A172 (cell line): ENCODE measurements at places on chromosomes 7 and 10.

DNA sequence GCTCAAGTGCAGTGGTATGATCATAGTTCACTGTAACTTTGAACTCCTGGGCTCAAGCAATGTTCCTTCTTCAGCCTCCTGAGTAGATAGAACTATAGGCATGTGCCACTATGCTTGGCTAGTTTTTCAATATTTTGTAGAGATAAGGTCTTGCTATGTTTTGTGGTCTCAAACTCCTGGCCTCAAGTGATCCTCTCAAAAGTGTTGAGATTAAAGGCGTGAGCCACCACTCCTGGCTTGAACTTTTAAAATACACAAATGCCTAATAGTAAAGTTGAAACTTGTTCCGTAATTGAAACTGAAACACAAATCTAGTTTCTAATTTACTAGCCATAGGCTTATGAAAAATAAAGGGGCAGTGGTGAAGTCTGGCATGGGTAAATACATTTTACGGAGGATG is 65.7 kb downstream of the AP3M1 start:
- no peak for DNase-seq

DNA sequence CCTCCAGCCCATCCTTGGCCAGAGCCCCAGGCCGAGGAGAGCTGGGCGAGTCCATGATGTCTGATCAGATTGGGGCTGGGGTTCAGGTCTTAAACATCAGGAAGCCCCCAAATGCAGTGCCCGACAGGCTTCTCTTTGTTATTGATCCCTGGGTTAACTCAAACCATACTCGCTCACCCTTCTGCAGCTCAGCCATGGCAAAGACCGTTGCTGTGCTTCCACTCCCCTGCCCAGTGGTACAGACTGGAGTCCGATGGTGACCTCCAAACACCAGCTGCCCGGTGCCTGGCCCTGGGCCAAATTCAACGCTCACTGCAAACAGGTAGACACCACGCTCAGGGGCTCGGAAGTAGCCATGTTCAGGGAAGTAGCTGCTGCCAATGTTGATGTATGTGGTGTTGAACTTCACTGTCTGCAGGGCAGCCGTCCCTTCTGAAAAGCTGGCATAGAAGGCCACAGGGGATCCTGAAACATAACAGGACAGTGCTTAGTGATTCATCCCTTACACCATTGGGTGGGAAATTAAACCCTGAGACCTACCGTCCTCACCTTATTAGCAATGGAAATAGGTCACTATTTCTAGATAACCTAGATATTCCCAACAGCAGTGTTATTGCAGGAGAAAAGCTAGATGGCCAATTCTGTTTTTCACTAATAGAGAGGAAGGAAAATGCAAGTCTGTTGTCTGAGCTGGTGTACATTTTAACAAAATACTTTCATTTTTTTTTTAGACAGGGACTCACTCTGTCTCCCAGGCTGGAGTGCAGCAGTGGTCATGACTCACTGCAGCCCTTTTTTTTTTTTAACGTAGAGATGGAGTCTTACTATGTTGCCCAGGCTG is 20.5 kb downstream of the MMRN2 start:
- DNase-seq = peak; percentile 25

DNA sequence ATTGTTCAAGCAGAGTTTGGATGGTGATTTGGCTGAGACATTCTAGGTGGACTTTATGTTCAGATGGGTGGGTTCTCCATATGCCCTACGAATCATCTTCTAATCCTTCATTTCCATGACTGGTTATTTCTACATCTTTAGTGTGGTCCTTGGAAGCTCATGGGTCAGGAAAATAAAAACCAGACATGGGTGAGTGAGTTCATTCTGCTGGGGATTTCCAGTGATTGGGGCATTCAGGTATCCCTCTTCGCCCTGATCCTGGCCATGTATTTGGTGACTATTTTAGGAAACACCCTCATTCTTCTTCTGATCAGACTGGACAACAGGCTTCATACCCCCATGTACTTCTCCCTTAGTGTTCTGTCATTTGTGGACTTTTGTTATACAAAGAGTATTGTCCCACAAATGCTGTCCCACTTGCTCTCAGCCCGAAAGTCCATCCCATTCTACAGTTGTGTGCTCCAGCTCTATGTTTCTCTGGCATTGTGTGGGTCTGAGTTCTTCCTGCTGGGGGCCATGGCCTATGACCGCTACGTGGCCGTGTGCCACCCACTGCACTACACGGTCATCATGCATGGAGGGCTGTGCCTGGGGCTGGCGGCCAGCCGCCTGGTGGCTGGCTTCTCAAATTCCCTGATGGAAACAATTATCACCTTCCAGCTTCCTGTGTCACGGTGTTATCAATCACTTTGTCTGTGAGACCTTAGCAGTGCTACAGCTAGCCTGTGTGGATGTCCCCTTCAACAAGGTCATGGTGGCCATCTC is 19.2 kb upstream of the OR6B1 start:
- DNase-seq = peak; percentile 22

- peak; percentile 35 for DNase-seq
Observed at GRCh38 chr10:101080933-101081931, 19.4 kb downstream of the KAZALD1 start.

DNA sequence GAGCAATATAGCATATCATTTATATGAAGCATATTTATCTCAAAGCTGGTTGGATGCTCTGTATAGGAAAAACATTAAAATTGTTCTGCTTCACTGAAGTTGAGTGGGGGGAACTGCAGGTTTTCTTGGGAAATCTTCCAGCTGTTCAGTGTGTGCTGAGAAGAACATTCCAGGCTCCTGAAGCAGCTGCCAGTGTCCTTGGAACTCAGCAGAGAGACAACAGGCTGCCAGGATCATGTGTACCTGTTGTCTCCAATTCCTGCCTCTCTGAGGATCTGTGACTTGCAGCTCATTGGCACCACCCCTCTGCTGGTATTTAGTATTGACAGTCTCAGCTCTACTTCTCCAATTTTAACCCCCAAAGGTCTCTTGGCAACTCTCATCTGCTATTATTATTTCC is 42.3 kb upstream of the PRKG1 start:
- DNase-seq = no peak

GRCh38 chr10:17122726-17123661 is 6.6 kb downstream of the CUBN start:
- peak; percentile 81 for DNase-seq

DNA sequence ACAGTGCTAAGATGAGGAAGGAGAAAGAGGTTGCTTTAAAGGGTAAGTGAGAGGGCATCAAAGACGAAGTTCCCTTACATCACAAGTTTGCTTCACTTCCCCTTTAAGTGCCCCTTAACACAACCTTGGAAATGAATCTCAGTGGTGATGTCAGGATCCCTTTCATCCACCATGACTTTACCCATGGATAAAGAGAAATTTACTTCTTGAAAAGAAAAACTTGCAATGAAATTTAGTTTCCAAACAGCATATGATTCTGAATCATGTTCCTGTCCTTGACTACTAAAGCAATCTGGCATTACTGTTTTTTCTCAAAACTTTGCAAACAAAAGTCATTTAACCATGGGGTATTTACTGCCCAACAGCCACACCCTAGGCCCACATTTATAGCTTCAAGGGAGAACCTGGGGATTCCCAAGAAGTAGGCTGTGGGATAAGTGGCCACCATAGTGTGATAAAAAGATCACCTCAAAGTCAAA is 135.9 kb downstream of the ITGB8 start:
- DNase-seq = no peak
